Stimulated activated CD4-positive, alpha-beta T cell treated with anti-CD3 and anti-CD28 coated beads, TNF-alpha, amount 100 ng/mL, for 24 hours (primary cell): ENCODE measurements at places on chromosomes 16 and 17.

DNA sequence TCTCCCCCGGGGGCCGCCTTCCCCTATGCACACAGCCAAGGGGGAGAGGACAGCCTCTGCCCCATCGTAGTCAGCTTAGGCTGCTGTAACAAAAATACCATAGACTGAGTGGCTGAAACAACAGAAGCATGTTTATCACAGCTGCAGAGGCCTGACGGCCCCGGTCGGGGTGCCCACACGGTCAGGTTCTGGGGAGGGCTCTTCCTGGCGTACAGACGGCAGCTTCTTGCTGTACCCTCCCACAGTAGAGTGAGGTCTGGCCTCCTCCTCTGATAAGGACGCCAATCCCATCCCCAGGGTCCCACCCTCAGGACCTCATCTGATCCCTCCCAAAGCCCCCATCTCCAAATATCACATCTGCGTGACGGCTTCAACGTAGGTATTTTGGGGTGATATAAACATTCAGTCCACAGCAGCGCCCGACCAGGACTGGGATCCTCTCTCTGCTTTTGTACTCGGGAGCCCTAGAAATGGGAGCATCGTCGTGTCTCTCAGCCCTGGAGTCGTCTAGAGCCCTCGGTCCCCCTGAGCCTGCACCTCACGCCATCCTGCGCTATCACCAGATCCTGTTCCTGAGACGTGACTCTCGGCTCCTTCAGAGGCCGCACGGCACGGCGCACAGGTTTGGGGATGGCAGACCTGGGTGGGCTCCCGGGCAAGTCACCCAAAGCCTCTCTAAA lies 67.8 kb downstream of the RPH3AL start:
- DNase-seq, result no peak

DNA sequence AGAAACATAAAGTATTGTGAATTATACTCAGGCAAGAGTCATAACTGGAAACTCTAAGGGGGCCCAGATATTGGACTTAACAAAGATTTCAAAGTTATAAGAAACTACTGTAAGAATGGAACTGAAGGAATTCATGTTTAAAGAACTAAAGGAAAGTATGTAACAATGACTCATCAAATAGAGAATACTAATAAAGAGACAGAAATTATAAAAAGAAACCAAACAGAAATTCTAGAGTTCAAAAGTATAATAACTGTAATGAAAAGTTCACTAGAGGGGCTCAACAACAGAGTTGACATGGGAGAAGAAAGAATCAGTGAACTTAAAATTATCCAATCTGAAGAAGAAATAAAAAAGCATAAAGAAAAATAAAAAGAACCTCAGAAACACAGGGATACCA lies 55.4 kb downstream of the ADCY9 start:
- no peak for DNase-seq

- no peak for DNase-seq
Observed at GRCh38 chr16:73265124-73265837, 217.4 kb upstream of the ZFHX3 start.

- no peak for DNase-seq
Observed at GRCh38 chr16:89931305-89931896, 8.3 kb downstream of the TUBB3 start.

- DNase-seq, result no peak
Observed at GRCh38 chr16:10308305-10309193, 77.3 kb upstream of the ATF7IP2 start.

DNA sequence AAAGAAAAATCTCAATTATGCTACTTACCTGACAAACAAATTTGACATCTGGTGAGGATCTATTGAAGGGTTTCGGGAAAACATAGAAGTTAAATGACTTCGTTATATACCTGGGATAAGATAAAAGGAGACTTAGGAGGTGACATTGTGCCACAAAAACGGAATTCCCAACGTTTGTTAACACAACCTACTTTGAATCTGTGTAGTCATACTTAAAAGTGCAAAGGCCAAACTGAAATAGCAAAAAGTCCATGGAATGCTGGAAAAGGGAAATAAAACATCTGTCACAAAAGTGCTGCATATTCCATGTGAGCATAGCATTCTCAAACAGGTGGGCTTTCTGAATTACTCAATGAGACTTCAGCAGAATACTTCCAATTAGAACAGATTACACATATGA lies 3.0 kb downstream of the PARN start:
- DNase-seq, result no peak

DNA sequence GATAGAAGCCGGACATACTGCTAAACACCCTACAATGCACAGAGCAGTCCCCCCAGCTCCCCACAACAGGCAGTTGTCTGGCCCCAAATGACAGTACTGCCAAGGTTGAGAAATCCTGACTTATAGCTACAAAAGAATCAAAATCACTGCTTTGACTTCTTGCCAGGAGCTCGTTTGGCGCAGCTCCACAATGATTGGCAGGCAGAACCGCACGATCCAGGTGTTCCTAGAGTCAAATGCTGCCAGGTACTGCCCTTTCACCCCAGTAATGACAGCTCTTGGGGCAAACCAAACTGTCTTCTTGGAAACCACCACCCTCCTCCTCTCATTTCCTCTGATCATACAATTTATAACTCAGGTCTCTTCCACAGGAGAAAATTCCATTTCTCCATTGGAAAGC lies 2.2 kb upstream of the TMC5 start:
- DNase-seq, result no peak

GRCh38 chr16:84791088-84791487 lies 28.7 kb upstream of the CRISPLD2 start:
- no peak for DNase-seq
